ENCODE measurements at places on chromosomes 4 and X. TPM values are rescaled to one million over a fixed set of nuclear protein-coding genes. Genes with fewer than 3 reads are reported as not detected.

Gene ESX1
- not detected for total RNA-seq

Gene EREG
- total RNA-seq, result 36.6 TPM

Gene HSFX2
- total RNA-seq, result not detected

Gene ADGRG2
- not detected for total RNA-seq

Gene SERTM2
- total RNA-seq, result not detected

Gene PRRG3
- total RNA-seq, result not detected

Gene UGT2B10
- total RNA-seq, result not detected

Gene FGD1
- total RNA-seq, result 16.9 TPM

Gene TBC1D9
- total RNA-seq, result 16.0 TPM

Gene NALF2
- not detected for total RNA-seq

Gene ING2
- 13.4 TPM for total RNA-seq

Gene UGT2B7
- total RNA-seq, result 0.26 TPM

Gene PF4V1
- total RNA-seq, result not detected

Gene XKRX
- not detected for total RNA-seq

Gene PNMA5
- not detected for total RNA-seq

Gene EGF
- 1.7 TPM for total RNA-seq

Gene SLC9A6
- total RNA-seq, result 15.0 TPM

Gene CPLX1
- 0.19 TPM for total RNA-seq

Gene NOX1
- not detected for total RNA-seq

Gene CHRNA9
- total RNA-seq, result not detected

Gene TMSB15C
- total RNA-seq, result 0.35 TPM

Gene BEX3
- total RNA-seq, result 266 TPM

Gene CLCN4
- not detected for total RNA-seq

Gene CFP
- 0.22 TPM for total RNA-seq

Gene TSPAN6
- total RNA-seq, result 18.8 TPM

Gene ZAR1
- total RNA-seq, result not detected

Gene SOX3
- not detected for total RNA-seq
